Lower leg skin (tissue), 4 donors: ENCODE measurements at places on chromosomes 11 and 22. TPM values are rescaled to one million over a fixed set of nuclear protein-coding genes. Genes with fewer than 3 reads are reported as not detected.

GRCh38 chr11:73324116-73324515, 16.0 kb downstream of the ARHGEF17 start:
- DNase-seq = no peak

MS4A6A gene
- 11.7 TPM for total RNA-seq

DNA sequence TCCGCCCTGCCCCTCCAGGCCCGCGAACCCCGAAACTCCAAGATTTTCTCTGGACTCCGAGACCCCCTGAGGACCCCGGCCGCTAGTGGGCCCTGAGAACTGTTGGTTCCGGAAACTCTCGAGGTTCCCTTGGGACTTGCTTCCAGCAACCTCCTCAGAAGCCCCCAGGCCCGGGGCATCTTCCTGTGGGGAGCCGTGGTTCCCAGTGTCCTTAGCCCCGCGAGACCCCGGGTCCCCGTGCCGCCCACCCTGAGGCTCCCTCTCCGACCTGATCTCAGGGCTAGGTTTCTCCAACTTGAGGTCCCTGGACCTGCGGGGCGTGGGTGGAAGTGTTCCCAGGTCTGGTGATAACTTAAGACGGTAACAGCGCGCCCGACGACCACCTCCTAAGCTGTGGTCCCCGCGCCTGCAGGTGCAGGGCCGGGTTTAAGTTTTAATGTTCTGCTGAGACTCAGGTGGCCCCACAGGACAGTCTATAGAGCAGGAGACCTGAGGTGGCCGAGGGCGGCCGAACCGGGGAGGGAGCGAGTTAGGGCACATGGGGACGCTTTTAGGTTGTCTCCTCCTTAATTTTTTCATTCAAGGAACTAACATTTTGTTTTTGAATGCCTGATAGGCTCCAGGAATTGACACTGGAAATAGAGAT, 720 bp downstream of the FAM118A start:
- DNase-seq = no peak

DNA sequence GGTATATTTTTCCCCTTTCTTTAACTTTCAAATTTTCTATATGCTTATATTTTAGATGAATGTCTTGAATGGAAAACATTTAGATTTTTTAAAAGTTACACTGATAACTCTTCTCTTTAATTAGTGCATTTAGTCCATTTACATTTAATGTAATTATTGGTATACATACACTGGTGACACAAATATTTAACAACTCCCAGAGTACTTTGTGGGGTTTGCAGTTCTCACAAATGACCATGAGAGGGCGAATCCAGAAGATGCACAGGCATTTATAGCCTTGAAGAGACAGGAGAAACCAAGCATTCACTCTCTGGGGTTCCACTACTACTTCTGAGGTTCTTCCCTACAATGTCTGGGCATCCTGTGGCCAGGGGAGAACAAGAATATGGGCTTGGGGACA, 125.1 kb downstream of the TIMP3 start:
- DNase-seq = no peak

GRCh38 chr22:40332319-40332781, 13.9 kb upstream of the ADSL start:
- no peak for DNase-seq

DNA sequence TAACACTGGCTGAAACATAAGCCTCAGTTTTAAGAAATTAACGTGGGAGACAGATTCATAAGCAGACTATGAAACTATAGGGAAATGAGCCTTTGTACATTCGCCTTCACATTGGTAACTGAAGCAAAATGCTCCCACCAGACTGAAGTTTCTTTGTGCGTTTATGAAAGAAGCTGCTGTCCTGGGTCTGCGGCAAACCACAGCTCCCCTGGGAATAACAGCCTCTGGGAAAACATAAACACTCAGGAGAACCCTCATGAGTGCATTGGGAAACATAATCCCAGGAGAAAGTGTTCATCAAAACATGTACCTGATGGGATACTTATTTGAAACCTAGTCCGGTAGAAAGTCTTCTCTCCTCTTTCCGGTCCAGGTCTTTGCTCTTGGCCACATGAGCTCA, 193.1 kb upstream of the LARGE1 start:
- DNase-seq = no peak

DNA sequence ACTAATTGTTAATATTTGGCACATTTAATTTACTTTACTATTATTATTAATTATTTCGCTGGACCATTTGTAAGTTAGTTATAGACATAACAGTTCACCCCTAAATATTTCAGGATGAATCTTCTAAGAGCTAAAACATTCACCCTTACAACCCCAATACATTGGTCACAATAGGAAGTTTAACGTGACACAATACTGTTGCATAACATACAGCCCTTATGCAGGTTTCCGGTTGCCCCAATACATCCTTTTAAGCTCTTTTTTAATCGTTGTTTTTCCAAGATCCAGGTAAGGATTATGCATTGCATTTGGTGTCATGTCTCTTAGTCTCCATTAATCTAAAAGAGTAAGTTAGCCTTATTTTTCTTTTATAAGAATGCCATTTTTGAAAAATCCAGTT, 71.2 kb downstream of the HSD17B12 start:
- no peak for DNase-seq

GRCh38 chr22:17888855-17889254, 114.6 kb upstream of the BID start:
- DNase-seq = no peak

GRCh38 chr22:35883031-35883620, 145.5 kb downstream of the RBFOX2 start:
- no peak for DNase-seq

RBMXL2 gene
- not detected for total RNA-seq

MMP1 gene
- not detected for total RNA-seq

FXYD2 gene
- not detected for total RNA-seq
